Esophagus muscularis mucosa (tissue), 4 donors: ENCODE measurements at places on chromosomes 2 and 18. TPM values are rescaled to one million over a fixed set of nuclear protein-coding genes. Genes with fewer than 3 reads are reported as not detected.

The SPC25 gene
- 0.23 TPM for total RNA-seq

- DNase-seq: no peak
Observed at GRCh38 chr2:16050908-16051489, 110.6 kb downstream of the MYCN start.

The PTPN18 gene
- total RNA-seq: 36.6 TPM

The FEV gene
- not detected for total RNA-seq

GRCh38 chr2:191693778-191694177 lies 15.8 kb downstream of the NABP1 start:
- no peak for DNase-seq

- DNase-seq: no peak
Observed at GRCh38 chr2:86000131-86000937, 105.4 kb downstream of the POLR1A start.

The RGPD3 gene
- 0.45 TPM for total RNA-seq

DNA sequence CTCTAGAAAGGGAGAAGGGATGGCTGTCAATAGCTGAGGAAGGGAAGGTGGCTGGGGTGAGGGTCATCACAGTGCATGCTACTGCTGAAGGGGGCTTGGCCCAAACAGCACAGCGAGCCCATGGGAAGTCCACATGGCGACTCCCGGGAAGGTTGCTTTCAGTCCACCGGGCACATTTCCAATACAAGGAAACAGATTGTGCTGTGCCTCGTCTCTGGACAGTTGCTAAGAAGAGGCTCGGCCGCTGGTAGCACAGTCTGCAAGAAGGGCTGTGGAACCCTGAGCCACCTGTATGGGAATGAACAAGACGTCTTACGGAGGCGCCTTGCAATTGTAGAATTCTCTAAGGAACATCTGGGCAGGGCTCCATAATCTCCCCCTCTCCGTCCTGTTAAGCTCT lies 123.1 kb downstream of the CELF4 start:
- DNase-seq: no peak

DNA sequence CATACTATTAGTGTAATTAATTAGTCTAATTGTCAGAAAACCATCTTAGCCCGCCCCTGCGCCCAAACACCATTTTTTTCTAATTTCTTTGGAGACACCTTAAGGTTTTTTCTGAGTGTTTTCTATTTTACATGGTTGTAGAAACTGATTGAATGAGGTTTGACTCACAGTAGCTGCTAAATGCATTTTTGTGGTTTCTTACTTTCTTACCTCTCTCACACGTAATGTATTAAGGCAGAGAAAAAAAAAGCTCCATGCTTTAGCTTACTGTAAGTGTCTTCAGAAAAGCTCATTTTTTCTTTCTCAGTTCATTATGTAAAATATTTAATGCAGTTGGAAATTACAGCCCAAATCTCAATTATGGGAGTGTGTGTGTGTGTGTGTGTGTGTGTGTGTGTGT lies 548.5 kb upstream of the LRRTM4 start:
- DNase-seq: no peak

The COQ10B gene
- total RNA-seq: 58.8 TPM

DNA sequence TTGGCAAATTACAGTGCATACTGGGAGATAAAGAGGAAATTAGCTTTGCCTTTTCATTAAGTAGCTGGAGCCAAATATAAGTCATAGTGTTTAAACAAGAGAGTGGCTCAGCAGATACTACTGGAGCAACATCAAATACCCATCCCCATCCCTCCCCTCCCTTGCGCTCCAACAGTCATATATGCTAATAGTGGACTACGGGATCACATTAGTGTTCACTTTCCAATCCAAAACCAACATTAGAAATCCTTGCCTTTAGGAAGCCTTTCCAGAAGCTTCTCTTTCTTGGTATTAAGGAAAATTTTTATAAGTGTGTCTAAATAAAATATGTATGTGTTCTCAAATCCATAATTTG lies 1669.3 kb downstream of the SUCLG1 start:
- no peak for DNase-seq

GRCh38 chr2:10584242-10584753 lies 105.5 kb downstream of the NOL10 start:
- DNase-seq: no peak

DNA sequence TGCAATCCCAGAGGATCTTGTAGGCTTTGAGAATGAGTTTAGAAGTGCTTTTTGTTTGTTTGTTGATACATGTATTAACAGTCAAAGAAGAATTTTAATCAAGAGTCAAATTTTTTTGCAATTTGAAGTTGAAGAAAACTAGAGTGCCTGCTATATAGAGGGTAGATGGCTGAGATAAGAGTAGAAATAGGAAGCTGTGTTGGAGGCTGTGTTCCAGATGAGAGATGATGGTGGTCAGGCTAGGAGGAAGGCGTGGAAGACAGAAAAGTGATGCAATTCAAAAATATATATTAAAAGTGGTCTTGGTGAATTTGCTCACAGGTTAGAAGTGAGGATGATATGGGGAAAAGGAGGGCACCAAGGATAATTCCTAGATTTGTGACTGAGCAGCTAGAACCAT lies 978.3 kb downstream of the BCL11A start:
- DNase-seq: no peak

The GREB1L gene
- total RNA-seq: 16.0 TPM

DNA sequence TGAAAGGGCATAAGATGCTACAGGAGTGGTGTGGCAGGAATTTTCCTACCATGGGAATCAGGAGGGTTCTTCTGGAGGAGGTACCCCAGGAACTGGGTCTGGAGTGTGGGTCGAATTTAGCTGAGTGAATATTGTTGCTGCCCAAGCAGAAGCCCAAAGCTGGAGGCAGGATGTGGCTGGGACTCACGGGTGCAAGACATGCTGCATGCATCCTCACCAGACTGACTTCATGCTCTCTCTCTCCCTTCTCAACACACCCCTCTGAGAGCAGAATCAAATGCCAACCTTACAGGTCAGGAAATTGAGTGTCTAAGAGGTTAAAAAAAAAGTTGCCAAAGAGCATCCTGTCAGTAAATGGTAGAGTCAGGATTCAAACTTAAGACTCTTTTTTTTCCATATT lies 78.8 kb upstream of the TTC39C start:
- DNase-seq: no peak

The KIAA2012 gene
- total RNA-seq: not detected

DNA sequence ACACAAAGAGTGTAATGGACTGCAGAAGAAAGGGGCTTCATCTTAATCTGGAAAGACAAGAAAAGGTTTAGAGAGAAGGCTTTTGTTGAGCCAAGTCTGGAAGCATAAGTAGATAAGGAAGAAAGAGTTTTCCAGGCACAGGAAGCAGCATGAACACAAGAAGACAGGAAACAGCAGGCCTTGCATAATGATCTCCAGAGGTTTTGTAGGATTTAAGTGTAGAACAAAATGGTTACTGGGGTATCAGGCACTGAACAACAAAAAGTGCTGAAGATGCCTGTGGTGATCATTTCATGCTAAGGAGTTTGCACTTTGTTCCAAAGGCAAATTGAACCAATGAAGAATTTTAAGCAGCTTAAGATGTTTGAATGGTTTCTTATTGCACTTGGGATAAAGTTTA lies 281.6 kb upstream of the TANK start:
- DNase-seq: no peak

The STON1 gene
- 135 TPM for total RNA-seq

DNA sequence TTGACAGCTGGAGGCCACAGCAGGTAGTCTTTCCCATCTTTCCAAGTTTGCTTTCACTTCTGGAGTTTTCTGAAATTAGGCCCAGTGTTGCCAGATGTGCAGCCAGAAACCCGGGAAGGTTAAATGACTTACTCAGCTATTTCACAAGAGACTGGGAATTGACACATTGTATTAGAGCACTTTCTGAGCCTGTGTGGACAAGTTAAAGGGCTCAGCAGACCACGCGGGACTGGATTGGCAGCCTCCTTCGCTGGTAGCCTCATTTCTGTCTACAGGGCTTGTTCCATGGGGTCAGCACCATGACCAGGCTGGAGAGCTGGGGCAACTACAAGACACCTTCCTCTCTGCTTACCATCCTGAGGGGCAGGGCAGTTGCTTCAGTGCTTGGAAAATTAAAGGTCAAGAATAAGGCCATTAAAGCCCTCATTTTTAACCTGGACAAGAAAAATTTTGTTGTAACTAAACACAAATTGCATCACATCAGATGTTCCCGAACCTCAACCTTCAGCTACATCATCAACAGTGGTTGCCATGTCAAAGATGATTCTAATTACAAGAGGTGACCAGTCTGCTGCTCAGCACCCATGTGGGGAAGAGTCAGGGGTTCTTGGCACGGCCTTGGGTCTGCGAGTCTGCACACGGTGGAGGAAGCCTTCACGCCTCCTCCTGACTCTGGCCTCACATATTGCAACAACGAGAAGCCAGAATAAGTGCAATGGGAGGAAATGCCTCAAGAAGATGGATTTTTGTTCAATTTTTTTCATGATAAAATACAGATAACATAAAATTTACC lies 279.5 kb upstream of the RAB6C start:
- DNase-seq: peak; percentile 55

GRCh38 chr2:25545899-25546298 lies 127.5 kb downstream of the DTNB start:
- DNase-seq: no peak

The RBM43 gene
- 4.7 TPM for total RNA-seq

DNA sequence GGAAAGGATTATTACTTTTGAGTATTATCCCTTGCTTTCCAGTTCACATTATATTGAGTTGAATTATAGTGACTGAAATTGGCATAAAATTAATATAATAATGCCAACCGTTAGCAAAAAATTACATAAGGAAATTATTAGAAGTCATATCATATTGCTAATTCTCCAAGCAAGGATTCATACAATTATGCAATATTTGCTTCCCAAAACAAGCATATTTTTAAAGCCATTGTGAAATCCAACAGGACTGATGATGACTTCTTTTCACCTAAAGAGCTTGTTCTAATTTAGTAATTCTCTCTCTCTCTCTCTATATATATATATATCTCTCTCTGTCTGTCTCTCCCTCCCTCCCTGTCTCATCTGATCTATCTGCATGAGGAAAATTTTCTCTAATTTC lies 283.5 kb downstream of the DSEL start:
- no peak for DNase-seq

The ARHGEF4 gene
- 51.5 TPM for total RNA-seq

The ZNF892 gene
- 6.9 TPM for total RNA-seq

GRCh38 chr2:172081221-172082022 lies 3.9 kb upstream of the DLX1 start:
- DNase-seq: no peak

DNA sequence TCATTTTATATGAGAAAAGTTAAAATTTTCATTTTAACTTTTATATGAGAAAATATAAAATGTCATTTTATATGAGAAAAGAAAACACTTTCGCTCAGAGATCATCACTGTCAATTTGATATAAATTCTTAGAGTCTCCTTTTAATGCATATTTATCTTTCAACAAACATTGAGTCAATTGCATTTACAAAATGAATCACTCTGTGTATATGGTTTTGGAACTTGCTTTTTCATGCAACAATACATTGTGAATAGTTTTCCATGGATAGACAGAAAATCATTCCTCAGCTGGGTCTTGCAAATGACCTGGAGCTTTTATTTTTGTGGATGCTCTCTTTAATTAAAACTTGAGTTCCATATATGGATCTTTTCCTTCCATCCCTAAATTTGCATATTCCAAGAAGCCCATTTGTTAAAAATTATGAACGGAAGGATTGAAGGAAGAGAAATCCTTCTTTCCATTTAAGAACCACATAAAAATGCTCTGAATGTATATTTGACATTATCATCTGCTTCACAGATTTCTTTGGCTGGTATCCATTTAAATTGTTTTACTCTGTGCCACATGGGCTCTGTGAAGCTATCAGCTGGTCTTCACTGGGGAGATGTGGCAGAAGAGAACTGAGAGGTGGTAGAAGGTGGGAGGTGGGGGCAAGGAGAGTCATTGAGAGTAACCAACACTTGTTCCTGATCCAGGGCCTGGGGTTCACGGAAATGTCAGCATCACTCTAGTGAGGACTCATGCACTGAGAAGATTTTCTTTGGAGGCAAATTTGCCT lies 104.1 kb downstream of the QPCT start:
- DNase-seq: no peak

- DNase-seq: no peak
Observed at GRCh38 chr2:23545396-23545795, 160.4 kb downstream of the KLHL29 start.

DNA sequence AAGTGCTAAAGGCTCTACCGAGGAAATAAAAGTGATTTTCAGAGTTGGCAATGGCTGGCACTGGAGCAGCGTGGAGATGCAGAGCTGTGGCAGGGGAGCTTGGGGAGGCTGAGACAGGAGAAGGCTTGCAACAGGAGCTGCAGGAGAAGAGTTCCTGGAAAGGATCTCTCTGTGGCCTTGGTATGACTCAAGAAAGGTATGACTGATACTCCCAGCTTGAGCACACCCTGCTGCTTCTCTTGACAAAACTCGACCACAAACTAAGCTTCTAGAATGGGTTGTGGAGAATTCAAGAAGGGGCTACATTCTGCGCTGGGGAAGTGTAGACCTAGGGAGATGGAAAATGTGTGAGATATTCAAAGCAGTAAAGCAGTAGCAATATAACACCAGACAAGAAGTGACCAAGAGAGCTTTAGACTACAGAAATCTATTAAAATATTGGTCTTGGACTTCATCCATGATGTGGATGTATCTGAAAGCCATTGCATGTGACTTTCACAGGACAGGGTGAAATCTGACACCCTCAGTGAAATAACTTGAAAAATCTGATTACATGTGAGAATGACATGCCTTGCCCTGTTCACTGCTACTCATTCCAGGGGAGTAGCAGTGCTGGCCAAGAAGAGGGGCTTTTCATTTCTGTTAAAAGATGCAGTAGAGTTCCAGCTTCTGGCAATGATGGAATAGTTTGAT lies 41.5 kb downstream of the SUCLG1 start:
- DNase-seq: no peak

GRCh38 chr2:29390136-29390535 lies 274.9 kb downstream of the CLIP4 start:
- no peak for DNase-seq

The KCNIP3 gene
- total RNA-seq: 15.8 TPM

The RPL31 gene
- total RNA-seq: 2,101 TPM

The RTN4 gene
- total RNA-seq: 252 TPM

GRCh38 chr18:52510139-52510538 lies 170.1 kb downstream of the DCC start:
- DNase-seq: no peak

DNA sequence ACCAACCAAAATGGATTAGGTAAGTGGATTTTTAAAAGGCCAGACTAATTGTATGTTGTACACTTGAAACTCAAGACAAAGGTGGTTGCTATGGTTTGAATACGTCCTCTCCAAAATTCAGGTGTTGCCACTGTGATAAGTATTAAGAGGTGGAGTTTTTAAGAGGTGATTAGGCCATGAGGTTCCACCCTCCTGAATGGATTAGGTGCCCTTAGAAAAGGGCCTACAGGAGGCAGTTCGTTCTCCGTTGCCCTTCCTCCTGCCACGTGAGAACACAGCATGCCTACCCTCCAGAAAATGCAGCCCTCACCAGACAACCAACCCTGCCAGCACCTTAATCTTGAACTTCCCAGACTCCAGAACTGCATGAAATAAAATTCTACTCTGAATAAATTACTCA lies 51.2 kb downstream of the CHMP3 start:
- DNase-seq: no peak

- DNase-seq: no peak
Observed at GRCh38 chr2:204665207-204665606, 119.9 kb downstream of the PARD3B start.

GRCh38 chr2:200787351-200788120 lies 24.2 kb upstream of the BZW1 start:
- no peak for DNase-seq

GRCh38 chr18:57589161-57589560 lies 2.7 kb upstream of the FECH start:
- DNase-seq: no peak
